Pulmonary artery endothelial cell (primary cell): ENCODE measurements at places on chromosomes 2 and 18. TPM values are rescaled to one million over a fixed set of nuclear protein-coding genes. Genes with fewer than 3 reads are reported as not detected.

Gene RPRM
- not detected in 2 replicates for total RNA-seq

Gene DSG1
- total RNA-seq: not detected in 2 replicates

Gene KATNAL2
- total RNA-seq: 0.33 and 0.63 TPM in 2 replicates

Gene INPP5D
- 19.8 and 27.2 TPM in 2 replicates for total RNA-seq

Gene LINC00305
- not detected in 2 replicates for total RNA-seq

Gene FAM161A
- total RNA-seq: 2.0 and 2.9 TPM in 2 replicates

Gene CHMP3
- 87.6 and 97.9 TPM in 2 replicates for total RNA-seq

Gene SLC9A4
- total RNA-seq: not detected in 2 replicates

Gene ALLC
- total RNA-seq: not detected in 2 replicates

Gene COLEC12
- total RNA-seq: 13.5 and 24.3 TPM in 2 replicates

Gene ANKRD62
- not detected in 2 replicates for total RNA-seq

Gene SERPINB12
- total RNA-seq: not detected in 2 replicates

Gene ATP6V1B1
- total RNA-seq: not detected in 2 replicates

Gene VWA3B
- total RNA-seq: not detected in 2 replicates

Gene CRYBA2
- total RNA-seq: not detected in 2 replicates

Gene TMEFF2
- total RNA-seq: 0.04 TPM in 1 of 2 replicates, not detected in the other

Gene KLF7
- total RNA-seq: 14.0 and 31.5 TPM in 2 replicates

Gene CYP1B1
- total RNA-seq: 0.07 and 0.13 TPM in 2 replicates

Gene ABCA12
- total RNA-seq: under 0.01 TPM in 2 replicates

Gene SNX17
- 142 and 184 TPM in 2 replicates for total RNA-seq

Gene HOXD13
- not detected in 2 replicates for total RNA-seq

Gene DIPK1C
- not detected in 2 replicates for total RNA-seq

Gene COL3A1
- total RNA-seq: 0.92 and 7.3 TPM in 2 replicates

Gene DNAJC27
- 2.2 and 2.4 TPM in 2 replicates for total RNA-seq

Gene SPRED2
- total RNA-seq: 1.6 and 2.2 TPM in 2 replicates

Gene GYPC
- total RNA-seq: 0.26 and 0.74 TPM in 2 replicates

Gene KIAA2012
- not detected in 2 replicates for total RNA-seq

Gene NTSR2
- total RNA-seq: not detected in 2 replicates

Gene RRM2
- total RNA-seq: 58.2 and 88.6 TPM in 2 replicates

Gene FLACC1
- total RNA-seq: 0.33 and 0.56 TPM in 2 replicates

Gene TLX2
- not detected in 2 replicates for total RNA-seq

Gene HOXD3
- not detected in 2 replicates for total RNA-seq

Gene PLGLB1
- total RNA-seq: 0.26 and 0.28 TPM in 2 replicates

Gene RAB6D
- 0.07 TPM in 1 of 2 replicates, not detected in the other for total RNA-seq

Gene CFC1
- total RNA-seq: not detected in 2 replicates

Gene GRHL1
- total RNA-seq: 0.53 and 1.2 TPM in 2 replicates
